HFF-Myc (cell line): ENCODE measurements at places on chromosomes 16 and 17.

GRCh38 chr16:79008869-79009179 is 591.7 kb downstream of the MAF start:
- DNase-seq = no peak

- no peak for DNase-seq
These were observed 23.4 kb downstream of the SMURF2 start for GRCh38 chr17:64638552-64639203.

- DNase-seq = no peak
These were observed 32.1 kb upstream of the SREBF1 start for GRCh38 chr17:17868641-17869522.

DNA sequence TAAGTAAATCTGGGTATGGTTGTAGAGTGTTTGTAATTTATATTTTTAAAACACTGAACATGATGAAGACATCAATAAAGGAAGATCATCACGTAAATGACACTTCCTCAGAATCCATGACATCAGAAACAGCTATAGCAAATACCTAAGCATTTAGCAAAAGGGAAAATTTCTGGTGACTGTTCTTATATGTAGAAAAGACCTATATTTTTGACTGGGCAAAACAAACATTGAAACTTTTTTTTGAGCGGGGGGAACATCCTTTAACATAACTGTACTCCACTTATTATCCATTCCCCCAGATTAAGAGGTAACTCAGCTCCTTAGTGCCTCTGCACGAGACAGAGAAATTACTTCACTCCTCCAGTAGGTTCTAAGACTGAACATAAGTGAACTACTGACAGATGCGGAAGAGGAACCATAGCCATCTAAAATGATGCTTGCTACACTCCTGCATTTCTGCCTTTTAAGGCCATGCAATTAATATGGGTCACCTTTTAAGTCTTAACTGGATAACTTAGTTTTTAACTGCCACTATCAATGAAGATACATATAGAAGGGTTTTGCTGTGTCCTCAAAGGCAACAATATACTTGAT is 9.4 kb downstream of the CRYBA1 start:
- no peak for DNase-seq

- DNase-seq = no peak
These were observed 164.6 kb downstream of the RPTOR start for GRCh38 chr17:80709090-80709695.

- peak; percentile 10 for DNase-seq
These were observed 69.2 kb upstream of the CES5A start for GRCh38 chr16:55944377-55944802.

DNA sequence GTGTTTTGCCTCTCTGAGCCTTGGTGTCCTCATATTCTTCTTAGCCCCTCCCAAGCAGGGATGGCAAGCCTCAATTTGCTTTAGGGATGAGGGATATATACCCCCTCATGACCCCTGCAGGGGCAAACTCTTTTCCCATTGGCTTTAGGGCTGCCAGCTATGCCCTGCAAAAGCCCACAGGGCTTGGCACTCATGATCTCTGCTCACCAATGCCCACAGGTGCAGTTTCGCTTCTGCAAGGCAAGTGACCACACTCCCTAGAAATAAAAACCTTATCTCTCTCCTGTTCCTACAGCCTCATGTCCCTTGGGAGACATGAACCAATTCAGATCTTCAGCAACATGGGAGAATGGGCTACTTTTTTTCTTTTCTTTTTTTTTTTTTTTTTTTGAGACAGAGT is 8.8 kb downstream of the BEAN1 start:
- DNase-seq = no peak

DNA sequence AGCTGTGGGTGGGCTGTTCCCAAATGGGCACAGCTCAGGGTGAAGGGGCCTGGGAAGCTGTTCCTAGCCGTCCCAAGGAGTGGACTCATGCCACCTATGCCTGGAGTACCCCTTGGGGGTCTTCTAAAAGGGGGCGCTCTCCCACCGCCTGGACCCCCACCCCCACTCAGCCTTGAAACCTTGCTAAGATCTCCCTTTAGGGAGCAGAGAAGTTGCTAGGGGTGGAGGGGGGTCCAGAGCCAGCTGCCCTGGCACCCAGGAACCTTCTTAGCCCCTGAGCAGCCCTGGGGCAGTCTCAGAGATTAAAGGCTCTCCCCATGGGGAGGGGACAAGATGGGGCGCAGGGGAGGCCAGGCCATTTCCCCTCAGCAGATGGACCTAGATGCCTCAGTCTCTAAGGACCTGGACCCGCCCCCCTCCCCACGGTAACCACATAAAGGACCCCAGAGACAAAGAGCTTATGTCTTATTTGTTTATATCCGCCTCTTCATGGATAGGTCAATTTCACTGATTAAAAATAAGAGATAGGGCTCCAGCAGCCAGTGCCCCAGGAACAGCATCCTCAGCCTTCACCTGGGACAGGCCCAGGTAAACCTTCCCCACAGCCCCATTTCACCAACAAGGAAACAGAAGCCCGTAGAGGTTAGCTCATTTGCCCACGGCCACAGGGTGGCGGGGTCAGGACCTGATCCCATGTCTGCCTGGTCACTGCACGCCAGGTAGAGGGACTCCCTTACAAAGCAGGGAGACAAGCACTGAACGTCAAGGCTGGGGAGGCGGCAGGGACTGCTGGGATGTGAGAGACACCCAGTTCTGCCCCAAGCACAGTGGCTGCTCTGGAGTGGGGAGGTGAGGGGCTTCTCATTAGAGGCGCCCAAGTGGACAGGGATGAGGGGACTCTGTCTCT is 3.4 kb downstream of the MTSS2 start:
- no peak for DNase-seq

DNA sequence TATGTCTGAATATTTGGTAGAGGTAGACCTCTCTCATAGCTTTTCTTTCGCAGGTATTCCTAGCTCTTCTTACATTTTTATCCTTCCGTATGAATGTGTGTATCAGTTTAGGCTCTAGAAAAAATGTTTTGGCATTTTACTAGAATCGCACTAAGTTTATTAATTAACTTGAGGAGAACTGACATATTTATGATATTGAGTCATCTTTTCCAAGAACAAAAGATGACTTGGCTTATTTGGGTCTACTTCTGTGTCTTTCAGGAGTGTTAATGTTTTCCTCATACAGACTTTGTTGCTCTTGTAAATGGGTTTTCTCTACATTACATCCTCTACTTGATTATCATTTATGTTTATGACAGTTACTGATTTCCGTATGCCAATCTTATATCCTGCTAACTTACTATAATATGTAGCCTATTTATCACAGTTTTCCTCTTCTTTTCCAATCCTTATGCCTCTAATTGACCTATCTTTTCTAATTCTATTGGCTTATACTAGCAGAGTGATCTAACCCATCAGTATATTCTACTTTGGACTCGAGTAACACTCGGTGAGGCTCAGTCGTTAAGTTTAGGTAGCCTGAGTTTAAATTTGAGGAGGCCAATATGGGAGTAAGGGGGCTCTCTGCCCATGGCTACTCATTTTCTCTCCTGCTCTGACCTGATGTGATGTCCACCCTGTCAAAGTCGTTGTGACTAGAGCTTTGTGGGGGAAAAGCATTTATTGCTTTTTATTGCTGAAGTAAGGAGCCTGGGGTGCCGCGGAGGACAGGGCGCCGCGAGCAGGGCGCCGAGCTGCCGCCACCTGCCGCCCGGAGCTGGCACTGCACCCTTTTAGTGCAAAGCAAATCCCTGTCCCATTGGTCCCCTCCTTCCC is 20.0 kb downstream of the ST6GALNAC1 start:
- no peak for DNase-seq

DNA sequence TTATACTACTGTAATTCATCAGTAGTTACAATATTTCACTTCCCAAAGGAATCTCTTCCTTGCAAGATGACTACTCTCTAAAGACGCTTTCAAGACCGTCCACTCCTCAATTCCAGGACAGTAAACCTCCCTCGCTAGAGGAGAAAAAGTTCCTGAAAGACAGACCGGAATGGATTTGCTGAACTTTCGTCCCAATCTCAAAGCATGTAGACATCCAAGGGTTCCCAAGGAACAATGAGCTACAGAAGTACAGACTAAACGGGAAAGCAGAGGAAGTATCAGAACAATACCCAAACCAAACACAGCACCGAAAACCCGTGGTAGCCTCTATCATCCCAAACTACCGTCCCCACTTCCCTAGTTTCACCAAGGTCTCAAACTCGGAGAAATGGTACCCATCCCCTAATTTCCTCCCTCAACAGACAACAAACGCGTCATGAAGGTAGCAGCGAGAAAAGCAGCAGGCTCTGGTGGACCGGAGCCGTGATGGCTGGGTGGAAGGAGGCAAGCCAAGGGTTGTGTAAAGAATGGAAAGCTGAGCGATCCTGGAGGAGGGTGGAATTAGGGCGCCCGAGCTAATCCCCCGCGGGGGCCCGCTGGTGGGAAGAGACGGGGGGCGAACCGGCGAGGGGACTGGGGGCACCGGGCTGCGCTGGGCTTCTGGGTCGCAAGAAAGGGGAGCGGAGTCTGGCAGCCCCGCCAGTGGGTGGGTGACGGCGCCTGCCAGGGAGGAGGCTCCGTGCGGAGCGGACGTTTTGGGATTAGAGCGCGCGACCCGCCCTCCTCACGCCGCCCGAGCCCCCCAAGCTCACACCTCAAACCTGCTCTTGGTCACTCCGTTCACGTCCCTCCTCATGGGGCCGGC is 647 bp downstream of the FBXL20 start:
- no peak for DNase-seq

- no peak for DNase-seq
These were observed 31.8 kb upstream of the AXIN2 start for GRCh38 chr17:65593092-65593854.

DNA sequence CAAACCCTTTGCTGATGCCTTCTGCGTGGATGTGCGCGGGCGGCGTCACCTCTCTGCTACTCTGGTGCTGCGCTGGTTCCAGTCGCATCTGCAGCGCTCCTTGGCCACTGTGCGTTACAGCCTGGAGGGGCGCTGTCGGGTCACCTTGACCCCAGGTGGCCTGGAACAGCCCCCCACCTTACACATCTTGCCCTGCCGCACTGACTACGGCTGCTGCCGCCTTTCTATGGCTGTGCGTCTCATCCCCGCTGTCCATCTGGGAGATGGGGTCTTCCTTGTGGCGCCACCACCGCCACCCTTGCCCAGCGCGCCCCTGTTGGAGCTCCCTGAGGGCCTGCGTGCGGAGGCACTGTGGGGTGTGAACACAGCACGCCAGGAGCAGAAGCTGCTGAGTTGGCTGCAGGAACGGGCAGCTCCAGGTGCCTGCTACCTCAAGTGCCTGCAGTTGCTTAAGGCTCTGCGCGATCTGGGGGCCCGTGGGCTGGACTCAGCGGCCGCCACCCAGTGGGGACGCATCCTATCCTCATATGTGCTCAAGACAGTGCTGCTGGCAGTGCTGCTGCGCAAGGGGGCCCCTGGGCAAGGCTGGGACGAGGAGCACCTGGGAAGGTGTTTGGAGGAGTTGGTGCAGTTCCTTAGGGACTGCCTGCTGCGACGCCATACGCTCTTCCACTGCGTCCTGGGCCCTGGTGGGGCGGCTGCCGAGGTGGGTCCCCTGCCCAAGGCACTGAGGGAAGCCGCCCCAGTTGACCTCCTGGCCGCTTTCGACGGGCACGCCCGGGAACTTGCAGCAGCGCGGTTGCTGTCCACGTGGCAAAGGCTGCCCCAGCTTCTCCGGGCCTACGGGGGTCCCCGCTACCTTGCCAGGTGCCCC is 1.6 kb downstream of the ITPRIPL2 start:
- no peak for DNase-seq
